Suppressor macrophage treated with lipopolysaccharide for 4 hours (primary cell): ENCODE measurements at places on chromosomes 5 and 9.

DNA sequence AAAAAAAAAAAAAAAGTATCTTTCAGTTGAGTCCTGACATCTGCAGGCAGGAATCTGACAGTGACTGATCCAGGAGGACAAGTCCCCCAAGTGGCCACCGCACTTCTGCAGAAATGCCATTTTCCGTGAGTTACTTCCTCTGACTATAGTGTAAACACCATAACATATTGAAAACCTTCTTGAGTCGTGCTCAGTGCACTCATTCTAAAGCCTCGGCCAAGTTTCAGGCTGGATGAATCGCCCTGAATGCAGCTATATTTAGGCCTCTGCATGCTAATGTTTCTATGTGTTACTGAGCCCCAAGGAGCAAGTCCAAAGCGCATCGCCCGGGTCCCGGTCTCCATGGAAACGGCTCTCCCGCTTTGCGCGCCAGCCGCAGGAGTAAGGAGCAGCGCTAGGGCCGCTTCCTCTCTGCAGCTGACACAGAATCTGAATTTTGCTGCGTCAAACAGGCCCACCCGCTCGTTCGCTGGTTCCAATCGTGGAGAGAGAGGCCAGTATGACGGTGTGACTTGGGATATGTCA lies 335.4 kb downstream of the MSX2 start:
- DNase-seq = no peak

DNA sequence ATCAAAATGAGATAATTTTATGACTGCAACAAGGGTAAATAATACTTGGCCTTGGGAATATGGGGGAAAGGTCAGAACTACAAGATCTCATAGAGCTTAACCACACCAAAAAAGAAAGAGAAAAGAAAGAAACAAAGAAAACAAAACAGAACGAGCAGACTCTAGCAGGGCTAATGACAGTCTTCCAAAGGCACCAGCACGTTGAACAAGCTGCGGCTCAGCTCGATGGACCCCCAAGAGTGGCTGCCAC lies 689 bp downstream of the AK3 start:
- DNase-seq = no peak

GRCh38 chr9:131418143-131419025 lies 24.5 kb downstream of the PRRC2B start:
- no peak for DNase-seq

- peak; percentile 3 for DNase-seq
Observed at GRCh38 chr9:100099722-100100042, 639 bp downstream of the INVS start.

- no peak for DNase-seq
Observed at GRCh38 chr5:84764227-84764626, 379.5 kb upstream of the EDIL3 start.

GRCh38 chr9:128389395-128390149 lies 18.4 kb downstream of the URM1 start:
- no peak for DNase-seq

DNA sequence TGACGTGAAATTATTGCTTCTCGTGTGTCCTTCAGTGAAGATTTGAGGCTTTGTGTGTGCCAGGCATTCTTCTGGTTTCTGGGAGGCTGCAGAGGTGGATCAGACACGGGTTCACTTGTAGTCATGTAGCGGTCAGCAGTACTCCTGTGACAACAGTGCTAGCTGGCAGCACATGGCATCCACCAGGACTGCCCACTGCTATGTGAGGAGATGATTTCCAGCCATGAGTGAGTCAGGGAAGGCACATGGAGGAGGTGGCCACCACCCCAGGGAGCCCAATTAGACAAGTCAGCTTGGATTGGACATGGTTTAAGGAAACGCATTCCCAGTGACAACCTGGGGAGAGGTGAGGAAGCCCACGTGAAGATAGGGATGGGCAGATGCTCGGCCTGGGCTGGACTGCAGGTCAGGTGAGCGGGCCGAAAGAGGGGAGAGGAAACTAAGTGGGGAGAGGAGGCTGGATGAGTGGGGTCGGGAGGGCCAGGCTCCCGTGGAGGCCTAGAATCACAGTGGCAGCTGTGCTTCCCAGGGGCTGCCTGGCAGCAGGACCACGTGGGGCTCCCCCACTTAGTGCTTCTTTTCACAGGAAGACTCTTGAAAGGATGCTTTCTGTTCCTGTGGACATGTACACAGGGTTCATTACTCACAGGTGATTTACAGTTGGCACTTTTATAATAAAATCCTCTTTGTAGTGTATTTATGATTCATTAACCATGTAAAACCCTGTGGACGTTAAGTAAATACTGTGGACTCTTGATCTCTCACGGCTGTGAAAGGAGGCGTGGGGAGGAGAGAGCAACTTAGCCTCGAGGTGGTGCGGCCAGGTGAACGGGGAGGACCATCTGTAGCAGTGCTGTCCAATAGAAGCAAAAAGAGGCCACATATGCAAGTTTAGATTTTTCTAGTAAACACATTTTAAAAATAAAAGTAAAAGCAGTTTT lies 80.0 kb upstream of the OTULINL start:
- no peak for DNase-seq

- DNase-seq = peak; percentile 93
Observed at GRCh38 chr5:83473346-83474160, 2.0 kb downstream of the VCAN start.

DNA sequence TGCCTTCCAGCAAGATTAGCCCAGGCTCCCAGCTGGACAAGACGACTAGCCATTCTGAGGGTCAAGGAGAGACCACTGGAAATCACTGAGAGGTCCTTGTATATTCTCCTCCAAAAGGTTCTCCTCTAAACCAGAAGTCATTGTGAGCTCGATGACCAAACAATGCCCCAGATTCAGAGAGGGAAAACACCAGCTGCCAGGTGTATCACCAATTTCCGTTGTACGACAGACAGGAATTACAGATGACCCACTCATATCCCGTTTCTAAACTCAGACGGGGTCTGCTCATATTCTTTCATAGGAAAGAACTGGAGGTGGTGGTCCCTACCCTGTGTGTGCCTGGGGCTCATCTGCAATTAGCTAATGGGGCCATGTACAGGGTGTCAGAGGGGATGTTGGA lies 14.2 kb downstream of the FAXDC2 start:
- DNase-seq = no peak

DNA sequence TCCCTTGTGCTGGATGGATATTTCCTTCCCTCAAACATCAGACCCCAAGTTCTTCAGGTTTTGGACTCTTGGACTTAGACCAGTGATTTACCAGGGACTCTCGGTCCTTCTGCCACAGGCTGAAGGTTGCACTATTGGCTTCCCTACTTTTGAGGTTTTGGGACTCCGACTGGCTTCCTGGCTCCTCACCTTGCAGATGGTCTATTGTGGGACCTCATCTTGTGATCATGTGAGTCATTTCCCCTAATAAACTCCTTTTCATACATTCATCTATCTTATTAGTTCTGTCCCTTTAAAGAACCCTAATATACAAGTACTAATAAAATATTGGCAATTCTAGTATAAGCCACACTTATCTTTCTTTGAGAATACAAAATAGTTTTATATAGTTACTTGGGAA lies 1078.9 kb downstream of the CDH12 start:
- DNase-seq = no peak

GRCh38 chr9:5041390-5042115 lies 56.5 kb downstream of the JAK2 start:
- DNase-seq = no peak

- no peak for DNase-seq
Observed at GRCh38 chr5:15717001-15717400, 217.0 kb downstream of the FBXL7 start.

DNA sequence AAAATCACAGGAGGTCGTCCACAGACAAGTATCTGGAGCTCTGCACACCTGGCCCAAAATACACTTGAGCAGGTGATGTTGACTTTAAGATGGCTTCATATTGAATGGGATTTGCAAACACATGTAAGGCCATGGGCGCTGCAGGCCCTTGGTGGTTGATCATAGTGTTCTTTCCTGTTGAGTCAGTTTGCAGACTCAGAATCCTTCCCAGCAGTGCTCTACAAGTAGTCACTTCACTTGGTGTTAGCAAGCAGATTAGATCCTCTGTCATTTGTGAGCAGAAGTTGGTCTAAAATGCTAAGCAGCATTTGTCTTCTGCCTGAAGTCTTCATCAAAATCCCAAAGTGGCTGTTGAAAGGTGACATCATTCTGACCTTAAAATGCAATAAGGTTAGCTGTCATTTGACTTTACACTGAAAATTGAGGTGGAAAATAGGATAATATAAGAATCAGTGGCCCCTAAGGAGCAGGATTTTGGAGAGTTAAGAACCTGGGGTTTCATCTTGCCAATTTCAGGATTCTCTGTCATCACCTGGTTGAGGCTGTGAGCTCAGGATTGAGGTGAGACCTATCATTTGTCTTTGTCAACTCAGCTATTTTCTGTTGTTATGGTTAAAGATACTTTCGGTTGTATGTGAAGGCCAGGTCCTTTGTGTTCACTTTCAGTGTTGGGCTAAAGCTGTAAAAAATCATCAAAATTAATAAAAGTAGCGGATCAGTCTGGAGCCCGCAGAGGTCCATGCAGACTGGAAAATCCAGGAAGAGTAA lies 114.5 kb downstream of the LRRC70 start:
- no peak for DNase-seq

GRCh38 chr5:132420706-132421272 lies 51.3 kb downstream of the SLC22A5 start:
- DNase-seq = peak; percentile 31

DNA sequence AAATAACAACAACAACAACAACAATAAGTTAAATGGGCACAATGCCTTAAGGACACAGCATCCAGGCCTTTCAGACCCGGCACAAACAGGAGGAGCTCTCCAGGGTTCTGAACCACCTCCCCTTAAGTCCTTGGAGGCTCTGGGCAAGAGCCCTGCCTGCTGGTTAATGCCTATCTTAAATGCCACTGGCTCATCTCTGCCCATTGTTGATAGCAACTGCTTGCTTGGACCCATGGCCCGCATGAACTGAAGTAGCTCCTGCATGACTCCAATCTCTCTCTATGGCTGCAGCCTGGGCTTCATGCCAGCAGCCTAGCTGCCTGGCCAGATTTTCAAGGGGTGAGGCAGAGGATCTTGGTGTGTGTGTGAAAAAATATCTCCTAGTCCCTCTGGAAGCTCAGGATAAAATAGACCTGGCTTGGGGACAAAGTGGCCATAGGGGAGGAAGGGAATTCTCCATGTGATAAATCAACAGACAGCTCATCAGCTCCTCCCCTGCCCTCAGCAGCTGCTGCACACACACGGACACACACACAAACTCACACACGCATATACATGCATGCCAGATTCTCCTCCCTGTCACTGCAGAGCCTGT lies 27.4 kb downstream of the FAM219A start:
- DNase-seq = peak; percentile 17

- no peak for DNase-seq
Observed at GRCh38 chr5:109345699-109346098, 64.1 kb downstream of the PJA2 start.

DNA sequence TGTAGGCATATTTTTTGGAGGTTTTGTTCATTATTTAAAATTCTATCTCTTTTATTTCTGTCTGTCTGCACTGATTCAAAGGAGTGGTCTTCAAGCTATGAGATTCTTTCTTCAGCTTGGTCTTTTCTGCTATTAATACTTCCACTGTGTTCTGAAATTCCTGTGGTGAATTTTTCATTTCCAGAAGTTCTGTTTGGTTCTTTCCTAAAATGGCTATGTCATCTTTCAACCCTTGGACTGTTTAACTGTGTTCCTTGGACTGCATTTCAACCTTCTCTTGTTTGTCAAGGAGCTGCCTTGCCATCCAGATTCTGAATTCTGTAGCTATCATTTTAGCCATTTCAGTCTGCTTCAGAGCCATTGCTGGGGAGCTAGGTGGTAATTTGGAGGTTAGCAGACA lies 76.3 kb downstream of the CERT1 start:
- DNase-seq = no peak

GRCh38 chr5:128135286-128135685 lies 51.7 kb downstream of the SLC12A2 start:
- DNase-seq = no peak

- no peak for DNase-seq
Observed at GRCh38 chr9:4997631-4998030, 12.6 kb downstream of the JAK2 start.

DNA sequence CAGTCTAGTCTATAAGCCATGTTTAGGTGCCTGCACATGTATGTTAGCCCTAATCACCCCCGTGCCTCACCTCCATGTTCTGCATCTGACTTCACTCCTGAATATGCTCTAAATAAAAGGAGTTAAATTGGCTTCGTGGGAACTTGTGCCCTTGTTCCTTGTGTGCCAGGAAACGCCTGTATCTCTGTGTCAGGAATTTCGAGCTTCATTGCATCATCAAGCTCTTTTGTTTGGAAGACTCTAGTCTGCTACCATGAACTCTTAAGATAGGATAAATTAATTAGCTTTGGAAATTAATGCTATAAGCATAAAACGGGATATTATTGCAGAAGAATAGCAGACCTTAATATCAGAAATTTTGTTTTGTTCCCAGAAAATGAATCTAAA lies 99.2 kb downstream of the ADCY2 start:
- no peak for DNase-seq

DNA sequence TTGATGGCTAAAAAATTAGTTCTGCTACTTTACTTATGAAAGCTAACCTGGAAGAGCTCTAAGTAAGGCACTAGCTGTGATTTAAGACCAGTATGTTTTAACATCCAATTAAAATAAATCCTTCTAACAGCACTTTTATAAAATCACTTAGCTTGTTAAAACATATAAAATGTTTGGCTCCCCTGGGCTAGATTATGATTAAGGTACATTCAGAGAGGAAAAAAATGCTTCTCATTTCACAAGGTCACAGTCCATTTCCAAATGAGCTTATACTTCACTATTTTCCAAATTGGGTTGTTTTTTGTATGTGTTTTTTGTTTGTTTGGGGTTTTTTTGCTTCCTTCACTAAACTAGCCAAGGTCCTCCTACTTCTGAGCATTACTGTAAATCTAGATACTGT lies 875.0 kb upstream of the DMAC1 start:
- DNase-seq = no peak

DNA sequence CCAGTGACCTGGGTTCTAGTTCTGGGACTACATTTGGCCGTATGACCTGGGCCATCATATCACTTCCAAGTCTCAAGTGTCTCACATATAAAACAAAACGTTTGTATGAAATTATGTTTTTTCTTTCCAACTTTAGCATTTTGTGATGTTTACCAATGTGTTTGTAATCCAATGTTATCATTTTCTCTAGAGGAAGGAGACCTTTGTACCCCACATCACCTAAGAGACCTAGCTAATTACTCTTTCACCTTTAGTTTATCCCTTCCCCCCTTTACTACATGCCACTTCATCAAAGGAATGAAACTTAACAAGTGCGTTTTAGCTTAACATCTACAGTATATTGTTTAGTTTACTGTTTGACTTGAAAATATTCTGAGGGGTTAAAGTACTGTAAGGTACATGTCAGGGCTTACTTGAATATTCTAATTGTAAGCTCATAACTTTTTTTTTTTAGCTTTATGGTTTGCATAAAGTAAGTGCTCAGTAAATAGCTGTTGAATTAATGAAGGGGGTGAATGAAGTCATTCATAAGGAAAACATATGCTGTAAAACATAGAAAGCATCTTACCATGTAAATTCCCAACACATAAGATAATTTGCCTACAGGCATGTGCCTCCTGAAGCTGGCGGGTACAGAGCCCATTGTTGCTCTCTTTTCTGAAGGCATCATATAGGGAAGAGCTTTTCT lies 2.9 kb downstream of the PIP5K1B start:
- DNase-seq = no peak
